Stimulated activated CD8-positive, alpha-beta memory T cell treated with anti-CD3 and anti-CD28 coated beads, Interleukin-4, amount 100 ng/mL, for 1 hour (primary cell): ENCODE measurements at places on chromosomes 1 and 21.

GRCh38 chr1:20449735-20450311 is 36.2 kb downstream of the CAMK2N1 start:
- DNase-seq = no peak

GRCh38 chr1:199705825-199706224 is 321.7 kb upstream of the NR5A2 start:
- DNase-seq = no peak

DNA sequence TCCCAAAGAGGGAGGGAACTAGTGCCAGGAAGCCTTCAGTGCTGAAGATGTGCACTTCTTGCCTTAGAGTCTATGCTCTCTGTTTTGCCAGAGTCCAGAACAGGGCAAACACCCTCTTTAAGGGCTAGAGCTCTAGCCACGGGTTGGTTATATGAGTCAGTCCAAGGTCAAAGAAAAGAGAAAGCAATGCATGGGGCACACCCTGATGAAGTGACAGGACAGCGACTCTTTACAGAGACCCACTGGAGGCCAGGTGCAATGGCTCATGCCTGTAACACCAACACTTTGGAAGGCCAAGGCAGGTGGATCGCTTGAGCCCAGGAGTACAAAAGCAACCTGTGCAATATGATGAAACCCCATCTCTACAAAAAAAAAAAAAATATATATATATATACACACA is 86.1 kb downstream of the TGFBR3 start:
- no peak for DNase-seq

DNA sequence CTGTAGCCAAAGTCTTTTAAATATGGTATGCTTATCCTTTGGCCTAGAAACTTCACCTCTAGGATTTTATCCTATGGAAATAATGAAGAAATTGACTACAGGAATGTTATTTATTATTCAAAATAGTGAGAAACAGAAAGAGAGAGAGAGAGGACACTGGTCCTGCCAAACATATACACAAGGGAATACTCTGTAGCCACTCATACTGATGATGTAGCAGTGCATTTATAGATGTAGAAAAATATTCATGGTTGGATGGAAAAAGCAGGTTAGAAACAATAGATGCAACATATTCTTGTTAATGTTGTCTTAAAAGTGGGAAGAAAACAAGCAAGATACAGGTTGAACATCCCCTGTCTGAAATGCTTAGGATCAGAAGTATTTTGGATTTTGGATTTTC is 22.2 kb upstream of the EPHB2 start:
- DNase-seq = no peak

GRCh38 chr1:39431927-39432326 is 59.5 kb upstream of the BMP8A start:
- DNase-seq = no peak

DNA sequence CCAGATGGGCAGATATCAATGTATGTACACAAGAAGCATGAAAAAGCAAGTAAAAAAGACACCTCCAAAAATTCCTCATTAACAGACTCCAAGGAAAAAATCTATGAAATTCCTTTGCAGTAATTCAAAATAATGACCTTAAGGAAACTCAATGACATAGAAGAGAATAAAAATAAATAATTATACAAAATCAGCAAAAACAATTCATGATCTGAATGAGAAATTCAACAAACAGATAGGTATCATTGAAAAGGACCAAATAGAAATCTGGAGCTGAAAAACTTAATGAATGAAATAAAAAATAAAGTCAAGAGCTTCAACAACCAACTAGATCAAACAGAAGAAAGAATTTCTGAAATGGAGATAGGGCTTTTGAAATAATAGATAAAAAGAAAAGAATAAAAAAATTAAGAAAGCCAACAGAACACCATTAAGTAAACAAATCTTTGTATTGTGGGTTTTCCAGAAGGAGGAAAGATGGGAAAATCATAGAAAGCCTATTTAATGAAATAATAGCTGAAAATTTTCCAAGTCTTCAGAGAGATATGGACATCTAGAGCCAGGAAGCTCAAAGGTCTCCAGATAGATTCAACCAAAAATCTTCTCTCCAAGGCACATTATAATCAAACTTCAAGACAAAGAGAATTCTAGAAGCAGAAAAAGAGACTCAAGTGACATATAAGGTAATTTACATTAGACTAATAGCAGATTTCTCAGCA is 52.0 kb upstream of the KCNK1 start:
- no peak for DNase-seq

GRCh38 chr1:151839457-151840403 is at the start of gene C2CD4D:
Gene C2CD4D (minus strand): TSS chr1:151839820. CDS start chr1:151838989, 831 bp downstream.
- peak; percentile 40 for DNase-seq

DNA sequence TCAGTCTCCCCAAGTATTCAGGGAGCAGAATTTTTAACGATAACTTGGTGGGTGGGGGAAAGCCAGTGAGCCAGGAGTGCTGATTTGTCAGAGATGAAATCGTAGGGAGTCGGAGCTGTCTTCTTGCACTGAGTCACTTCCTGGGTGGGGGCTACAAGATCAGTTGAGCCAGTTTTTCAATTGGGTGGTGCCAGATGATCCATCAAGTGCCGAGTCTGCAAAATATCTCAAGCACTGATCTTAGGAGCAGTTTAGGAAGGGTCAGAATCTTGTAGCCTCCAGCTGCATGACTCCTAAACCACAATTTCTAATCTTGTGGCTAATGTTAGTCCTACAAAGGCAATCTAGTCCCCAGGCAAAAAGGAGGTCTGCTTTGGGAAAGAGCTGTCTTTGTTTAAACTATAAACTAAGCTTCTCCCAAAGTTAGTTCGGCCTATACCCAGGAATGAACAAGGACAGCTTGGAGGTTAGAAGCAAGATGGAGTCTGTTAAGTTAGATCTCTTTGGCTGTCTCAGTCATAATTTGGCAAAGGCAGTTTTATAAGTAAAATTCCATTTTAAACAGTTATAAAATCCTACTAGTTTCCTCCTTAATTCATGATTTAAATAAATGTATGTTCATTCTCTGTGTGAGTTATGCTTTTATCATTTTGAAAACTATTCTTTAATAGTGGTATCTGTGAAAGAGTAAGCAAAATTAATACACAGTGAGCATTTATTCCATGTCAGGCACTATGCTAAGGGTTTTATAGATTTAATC is 51.7 kb downstream of the SLC16A1 start:
- no peak for DNase-seq

DNA sequence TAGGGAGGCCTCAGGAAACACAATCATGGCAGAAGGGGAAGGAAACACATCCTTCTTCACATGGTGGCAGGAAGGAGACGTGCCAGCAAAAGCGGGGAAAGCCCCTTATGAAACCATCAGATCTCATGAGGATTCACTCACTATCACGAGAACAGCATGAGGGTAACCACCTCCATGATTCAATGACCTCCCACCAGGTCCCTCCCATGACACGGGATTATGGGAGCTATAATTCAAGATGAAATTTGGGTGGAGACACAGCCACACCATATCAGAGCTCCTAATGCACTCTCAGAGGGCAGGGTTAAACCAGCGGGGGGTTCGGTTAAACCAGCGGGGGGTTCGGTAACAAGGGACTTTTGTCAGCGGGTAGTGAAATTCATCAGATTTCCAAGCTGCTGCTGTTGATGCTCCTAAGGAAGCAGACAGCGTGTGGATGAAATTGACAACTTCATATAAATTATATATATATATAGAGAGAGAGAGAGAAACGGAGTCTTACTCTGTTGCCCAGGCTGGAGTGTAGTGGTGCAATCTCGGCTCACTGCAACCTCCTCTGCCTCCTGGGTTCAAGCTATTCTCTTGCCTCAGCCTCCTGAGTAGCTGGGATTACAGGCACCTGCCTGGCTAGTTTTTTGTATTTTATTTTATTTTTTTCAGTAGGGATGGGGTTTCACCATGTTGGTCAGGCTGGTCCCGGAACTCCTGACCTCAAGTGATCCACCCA is 4.2 kb downstream of the CSTB start:
- DNase-seq = no peak

- no peak for DNase-seq
Observed at GRCh38 chr1:1023700-1024099, 3.8 kb downstream of the AGRN start.

- DNase-seq = no peak
Observed at GRCh38 chr1:112722601-112723510, 7.7 kb upstream of the PPM1J start.

DNA sequence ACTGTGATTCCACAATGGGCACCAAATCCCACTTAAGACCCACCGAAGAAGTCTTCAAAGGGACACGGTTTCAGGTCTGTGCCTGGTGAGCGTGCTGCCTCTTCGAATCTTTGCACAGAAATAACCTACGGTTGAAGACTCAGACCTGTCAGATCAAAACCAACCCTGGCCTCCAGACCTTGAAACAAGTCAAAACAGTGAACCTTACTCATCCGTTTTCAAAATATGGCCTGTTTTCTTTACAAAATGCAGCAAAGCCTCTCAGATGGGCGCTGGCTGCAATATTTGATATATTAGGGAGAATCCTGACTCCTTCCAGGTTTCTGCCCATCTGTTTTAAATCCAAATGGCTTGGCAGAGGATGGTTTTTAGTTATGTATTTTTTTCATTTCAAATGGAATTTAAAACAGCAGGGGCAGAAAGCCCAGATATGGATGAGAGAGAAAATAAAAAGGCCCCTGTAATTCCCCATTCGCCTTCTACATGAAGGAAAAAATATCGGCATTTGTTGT is 14.0 kb downstream of the JUN start:
- no peak for DNase-seq

GRCh38 chr1:25837262-25837875 is 17.6 kb downstream of the MTFR1L start:
- no peak for DNase-seq

GRCh38 chr1:218660678-218661053 is 315.5 kb downstream of the TGFB2 start:
- DNase-seq = no peak

- DNase-seq = no peak
Observed at GRCh38 chr1:43438006-43438405, 15.7 kb downstream of the HYI start.

DNA sequence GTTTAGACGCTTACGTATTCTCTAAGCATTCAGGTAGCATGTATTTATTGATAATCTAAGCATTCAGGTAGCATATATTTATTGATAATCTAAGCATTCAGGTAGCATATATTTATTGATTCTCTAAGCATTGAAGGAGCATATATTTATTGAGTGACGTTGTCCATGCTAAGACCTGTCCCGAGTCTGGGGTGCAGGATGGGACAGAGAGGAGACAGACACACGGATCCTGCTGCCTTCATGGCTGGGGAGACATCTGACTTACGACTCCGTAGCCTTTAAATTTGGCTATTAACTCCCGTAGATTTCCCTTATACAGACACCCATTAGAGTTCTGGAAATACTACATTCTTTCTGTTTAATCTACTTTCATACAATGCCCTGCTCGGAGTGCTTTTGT is 982 bp downstream of the SCCPDH start:
- no peak for DNase-seq

DNA sequence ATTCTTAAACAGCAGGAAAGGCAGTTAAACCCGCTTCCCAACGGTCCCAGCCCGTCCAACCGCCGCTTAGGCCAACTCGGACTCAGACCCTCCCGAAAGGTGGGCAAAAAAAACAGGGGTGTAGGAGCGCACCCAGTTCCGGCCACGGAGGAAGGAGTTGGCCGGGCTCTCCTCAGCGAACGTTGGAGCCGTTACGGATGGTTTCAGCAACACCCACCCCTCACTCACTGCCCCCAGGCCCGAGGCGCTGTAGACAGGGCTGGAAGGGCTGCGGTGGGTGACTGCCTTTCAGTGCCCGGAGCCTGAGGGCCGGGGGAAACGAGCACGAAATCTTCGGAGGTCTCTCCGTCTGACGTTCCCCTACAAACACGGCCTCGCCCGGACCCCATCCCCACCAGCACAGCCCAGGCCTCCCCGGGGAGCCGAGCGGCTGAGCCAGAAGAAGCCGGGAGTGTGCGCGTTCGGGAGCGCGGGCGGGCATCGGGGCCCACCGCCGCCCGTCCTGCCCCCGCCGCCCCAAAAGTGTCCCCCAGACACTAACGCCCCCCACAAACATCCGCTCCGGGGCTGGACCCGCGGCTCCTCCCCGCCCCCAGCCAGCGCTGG is 1.3 kb downstream of the KDM5B start:
- no peak for DNase-seq

GRCh38 chr1:240189386-240189989 is 97.8 kb downstream of the FMN2 start:
- no peak for DNase-seq

GRCh38 chr21:46122758-46123683 is 25.1 kb downstream of the COL6A2 start:
- no peak for DNase-seq

- no peak for DNase-seq
Observed at GRCh38 chr1:8603220-8603616, 214.2 kb downstream of the RERE start.

DNA sequence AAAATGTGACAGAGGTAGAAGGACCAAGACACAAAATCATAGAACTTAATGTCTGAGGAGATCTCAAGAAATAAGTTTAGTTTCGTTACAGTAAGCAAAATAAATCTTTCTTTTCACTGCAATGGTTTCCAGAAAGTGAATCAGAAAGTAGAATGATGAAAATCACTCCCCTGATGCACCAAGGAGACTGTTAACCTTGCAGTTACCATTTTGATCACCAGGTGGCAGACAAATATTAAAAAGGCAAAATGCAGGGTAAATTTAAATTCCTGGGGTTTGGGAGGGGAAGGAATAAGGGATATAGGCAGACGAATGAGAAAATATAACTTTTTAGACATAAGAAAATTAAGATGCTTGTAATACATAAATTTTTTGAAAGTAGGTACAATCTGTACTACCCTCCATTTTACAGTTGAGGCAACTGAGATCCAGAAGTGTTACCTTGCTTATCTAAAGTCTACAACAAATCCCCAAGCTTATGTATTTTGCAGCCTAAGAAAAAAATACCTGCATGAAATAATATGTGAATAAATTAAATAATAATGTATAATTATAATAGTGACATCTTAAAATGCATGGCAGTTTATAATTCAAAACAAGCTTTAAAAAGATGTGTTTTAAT is 253.2 kb downstream of the CRB1 start:
- DNase-seq = no peak

- no peak for DNase-seq
Observed at GRCh38 chr21:24509131-24509530, 1098.2 kb downstream of the MRPL39 start.

GRCh38 chr1:28118640-28119307 is 30.4 kb upstream of the EYA3 start:
- DNase-seq = no peak
